B cell (primary cell): ENCODE measurements at places on chromosomes 7 and 10. TPM values are rescaled to one million over a fixed set of nuclear protein-coding genes. Genes with fewer than 3 reads are reported as not detected.

Gene FBXL13
- 2.4 and 4.0 TPM in 2 replicates for total RNA-seq

- DNase-seq, result peak; percentile 35
These were observed 528 bp downstream of the CAMK2G start for GRCh38 chr10:73873838-73874215.

DNA sequence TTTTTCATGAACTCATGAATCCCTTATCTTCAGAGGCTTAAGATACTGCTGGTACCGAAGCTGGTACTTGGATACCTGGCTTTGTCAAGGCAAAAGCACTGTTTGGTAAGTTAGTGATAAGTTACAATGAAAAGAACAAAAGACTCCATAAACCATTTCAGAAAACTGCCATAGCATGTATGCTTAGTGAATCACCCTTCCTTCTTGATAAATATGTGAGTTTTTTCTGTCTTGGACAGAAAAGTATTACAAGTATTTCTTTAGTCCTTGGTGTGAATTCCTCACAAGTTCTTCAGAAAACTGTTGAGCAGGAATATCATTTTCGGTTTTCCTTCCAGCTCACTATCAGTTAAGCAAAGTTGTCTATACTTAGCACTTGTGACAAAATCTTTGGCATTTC, 25.6 kb downstream of the PUS7 start:
- no peak for DNase-seq

GRCh38 chr7:67343114-67343513, 346.5 kb downstream of the TYW1 start:
- DNase-seq, result no peak

DNA sequence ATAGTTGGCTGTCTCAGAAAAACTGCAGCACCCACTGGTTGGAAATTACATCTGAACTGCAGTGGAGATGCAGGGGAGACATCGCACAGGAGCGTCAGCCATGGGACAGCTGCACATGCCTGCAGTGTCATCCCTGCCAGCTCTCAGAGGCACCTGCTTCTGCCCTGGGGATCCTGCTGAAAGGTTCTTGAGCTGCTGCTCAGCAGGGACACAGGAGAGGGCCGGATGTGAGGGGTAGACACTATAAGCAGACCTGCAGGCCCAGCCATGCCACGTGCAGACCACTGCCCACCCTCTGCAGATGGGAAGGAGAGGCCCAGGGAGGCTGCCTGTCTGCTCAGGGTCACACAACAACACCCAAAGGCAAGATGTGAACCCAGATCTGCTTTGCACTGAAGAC, 601.4 kb downstream of the DNAJB6 start:
- no peak for DNase-seq

DNA sequence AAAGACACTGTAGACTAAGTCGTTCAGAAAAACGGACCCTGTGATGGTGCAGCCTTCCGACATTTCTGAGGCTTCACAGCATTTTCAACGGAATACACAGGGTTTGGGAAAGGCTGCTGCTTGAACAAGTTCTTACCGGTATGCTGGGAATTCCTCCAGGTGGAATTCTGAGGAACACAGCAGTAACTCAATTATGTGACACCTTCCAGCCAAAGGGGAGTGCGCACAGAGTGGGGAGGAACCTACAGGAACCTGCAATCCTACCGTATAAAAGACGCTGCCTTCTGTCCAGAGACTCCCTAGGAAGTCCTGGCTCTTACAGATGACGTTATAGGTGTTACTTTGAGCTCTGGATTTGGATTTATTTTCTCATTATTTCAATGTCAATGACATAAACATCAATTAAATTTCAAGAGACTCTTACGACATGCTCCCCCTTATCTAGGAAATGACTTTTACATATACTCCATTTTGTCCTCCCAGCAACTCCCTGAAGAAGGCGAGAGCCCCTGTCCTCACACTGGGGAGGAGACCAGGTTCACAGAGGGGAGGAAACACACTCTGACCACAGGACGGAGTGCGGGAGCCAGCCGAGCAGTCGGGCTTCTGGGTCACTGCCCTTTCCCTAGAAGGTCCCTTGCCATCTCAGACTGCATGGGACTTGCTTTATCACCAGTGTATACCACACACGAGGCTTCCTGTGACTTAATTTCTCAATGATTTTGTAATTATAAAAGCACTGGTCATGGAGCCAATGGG, 27.9 kb downstream of the VIPR2 start:
- no peak for DNase-seq
